T-cell (primary cell): ENCODE measurements at places on chromosomes 2 and 18.

GRCh38 chr2:134408386-134408785 lies 154.5 kb downstream of the MGAT5 start:
- no peak for DNase-seq

DNA sequence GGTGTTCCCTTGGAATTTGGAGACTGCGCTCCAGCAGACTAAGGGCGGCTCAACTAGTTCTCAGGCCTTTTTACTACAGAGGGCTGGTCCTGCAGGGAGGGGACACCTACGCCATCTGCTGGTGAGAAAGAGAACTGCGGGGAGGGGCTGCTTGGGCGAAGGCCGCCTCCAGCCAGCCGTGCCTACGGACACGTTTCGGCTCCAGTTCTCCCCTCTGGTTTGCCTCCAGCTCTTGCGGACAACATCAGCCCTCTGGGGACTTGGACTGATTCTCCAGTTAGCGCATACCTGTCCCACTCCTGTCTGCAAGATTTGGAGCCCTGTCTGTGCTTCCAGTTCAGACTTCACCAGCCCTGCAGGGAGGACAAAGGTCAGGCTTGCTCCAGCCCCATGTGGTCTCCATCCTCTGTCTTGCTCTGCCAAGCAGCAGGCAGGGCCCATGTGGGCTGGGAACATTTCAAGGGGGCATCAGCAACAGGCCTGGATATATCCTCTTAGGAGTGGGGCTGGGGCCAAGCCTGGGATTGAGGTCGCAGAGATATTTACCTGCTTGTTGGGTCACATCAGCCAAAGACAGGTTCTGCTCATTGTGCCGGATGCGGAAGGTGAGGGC lies 10.3 kb downstream of the PTPRN start:
- peak; percentile 84 for DNase-seq

DNA sequence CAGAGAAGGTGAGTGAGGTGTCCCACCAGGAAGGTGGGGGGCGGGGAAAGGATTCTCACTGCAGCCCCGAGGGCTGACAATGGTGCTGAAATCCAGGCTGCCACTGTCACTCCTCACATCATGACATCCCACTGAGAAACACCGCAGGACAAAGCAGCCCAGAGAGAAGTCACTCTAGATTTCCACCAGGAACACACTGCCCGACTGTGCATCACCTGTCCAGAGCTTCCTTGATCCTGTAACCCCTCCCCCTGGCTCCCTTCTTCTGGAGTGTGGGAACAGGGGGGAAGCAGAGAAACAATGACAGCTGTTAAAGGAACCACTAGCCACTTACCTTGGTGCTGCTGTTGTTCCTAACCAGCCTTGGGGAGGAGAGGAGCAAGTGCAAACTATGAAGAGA lies 69.9 kb downstream of the MRO start:
- DNase-seq: no peak

DNA sequence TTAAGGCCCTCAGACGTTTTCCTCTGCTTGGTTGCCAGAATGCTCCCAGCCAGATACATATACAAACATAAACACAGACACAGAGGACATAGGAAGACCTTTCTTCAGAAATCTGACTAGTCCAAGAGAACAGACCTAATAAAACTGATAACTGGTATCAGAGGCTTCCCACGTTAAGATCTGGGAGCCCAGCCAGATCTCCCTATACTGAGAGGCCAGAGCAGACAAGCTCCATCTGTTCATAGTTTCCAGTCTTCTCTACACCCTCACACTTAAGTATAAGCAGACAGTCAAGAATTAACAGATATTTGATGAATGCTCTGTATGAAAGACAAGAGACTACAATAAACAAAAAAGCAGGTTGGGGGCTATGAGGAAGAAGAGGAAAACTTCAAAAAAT lies 240.5 kb upstream of the CHAC2 start:
- no peak for DNase-seq

DNA sequence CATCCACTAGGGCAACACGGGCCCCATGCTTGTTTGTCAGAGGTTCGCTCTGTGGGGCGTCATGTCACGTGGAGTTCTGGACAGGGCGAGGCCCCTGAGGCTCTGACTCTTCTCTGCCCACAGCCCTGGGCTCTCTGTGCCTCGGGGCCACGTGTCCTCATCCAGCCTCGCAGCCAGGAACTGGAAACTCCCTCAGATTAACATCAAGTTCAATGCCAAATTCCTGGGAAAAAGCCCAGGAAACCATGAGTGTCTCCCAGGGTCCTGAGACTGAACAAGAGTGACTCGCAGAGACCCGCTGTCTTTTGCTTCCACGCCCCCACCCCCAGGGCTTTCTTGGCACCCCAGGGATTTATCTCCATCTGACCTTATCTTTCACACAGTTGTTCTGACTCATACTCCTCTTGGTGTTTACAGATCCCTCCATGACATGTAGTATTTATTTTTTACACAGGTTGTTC lies 174.0 kb upstream of the PIEZO2 start:
- no peak for DNase-seq

DNA sequence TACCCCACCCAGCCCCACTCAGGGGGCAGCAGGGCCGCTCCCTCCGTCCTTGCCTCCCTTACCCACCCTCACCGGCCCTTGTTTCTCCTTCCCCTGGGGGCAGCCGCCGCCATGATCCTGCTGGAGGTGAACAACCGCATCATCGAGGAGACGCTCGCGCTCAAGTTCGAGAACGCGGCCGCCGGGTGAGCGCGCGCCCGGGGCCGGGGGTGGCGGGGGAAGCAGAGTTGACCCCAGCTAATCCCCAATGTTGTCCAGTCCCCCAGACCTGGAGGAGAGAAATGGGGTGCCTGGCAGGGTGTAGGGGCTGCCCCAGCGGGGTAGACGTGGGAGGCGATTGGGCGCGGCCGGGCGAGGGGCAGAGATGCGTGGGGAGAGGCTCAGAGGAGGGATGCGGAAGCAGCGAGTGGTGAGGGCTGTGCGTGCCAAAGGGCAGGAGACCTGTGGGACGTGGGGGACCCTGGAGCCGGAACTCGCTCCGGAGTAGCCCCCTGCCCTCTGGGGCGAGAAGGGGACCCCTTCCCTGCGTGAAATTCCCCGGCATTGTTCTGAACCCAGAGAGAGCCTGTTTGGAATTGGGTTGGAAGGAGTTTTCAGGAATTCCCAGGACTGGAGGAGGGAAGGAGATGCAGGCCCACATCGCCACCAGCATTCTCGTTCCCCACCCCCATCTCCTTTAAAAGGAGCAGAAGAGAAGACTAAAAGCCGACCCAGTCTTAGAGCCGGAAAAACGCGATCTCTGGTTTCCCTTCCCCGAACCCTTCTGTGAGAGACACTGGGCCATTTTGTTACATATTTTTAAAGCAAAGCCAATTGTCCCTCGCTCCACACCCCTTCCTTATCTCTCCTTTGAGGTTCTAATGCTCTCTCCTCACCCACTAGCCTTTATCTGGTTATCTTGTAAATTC lies 625 bp downstream of the ARPC2 start:
- peak; percentile 46 for DNase-seq

DNA sequence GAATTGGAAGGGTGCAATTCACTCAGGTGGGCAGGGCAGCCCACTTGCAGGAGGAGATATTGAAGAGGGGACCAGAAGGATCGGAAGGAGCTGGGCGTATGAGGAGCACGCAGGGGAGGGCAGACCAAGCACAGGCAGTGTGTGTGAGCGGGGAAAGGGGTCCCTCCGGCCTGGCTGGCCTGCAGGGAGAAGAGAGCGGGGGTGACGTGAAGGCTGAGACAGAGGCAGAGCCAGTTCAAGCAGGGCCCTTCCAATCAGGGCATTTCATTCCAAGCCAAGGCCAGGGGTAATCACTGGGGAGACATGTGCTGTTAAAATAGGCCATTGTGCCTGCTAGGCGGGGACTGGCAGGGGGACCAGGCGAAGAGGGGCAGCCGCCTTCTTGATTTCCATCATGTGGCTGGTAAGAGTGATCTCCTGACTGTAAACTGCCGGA lies 62.2 kb downstream of the ACKR3 start:
- no peak for DNase-seq

DNA sequence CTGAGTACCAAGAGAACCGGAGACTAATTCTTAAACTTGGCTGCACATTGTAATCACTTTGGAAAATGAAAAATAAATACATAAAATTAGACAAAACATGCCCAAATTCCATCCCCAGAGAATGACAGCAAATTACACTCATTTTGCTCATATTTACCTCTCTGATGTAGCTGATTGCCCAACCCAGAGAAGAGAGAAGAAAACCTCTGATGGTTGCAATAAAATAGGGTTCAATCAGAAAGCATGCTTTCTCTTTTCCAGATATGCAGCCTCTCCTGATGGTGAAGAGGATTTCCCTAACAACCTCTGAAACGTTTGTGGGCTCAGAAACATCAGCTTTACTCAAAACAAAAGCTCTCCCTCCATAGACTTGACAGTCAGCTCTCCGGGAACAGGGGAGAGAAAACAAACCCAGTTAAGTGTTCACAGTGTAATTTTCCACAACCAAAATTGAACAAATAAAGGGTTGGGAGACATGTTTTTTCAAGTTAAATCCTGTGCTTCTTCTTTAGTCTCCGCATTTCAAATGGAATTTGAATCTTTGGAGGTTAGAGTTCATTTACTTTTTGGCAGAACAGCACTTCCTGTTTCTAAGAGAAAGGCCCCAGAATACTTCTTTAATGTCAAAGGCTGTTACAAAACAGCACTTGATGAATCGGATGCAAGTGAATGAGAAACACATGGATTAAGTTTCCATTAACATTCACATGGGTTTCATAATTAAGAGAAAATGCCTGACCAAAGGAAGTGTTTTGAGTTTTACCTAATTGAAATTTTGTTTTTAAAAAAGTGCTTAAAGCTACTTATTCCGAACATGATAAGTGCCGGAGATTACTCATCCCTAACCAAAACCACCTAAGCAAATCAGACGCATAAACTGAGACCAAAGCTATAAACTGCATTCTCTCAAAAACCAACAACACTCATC lies 570.1 kb upstream of the SYT4 start:
- no peak for DNase-seq

- DNase-seq: no peak
Measured at GRCh38 chr2:19759880-19760279, 141.9 kb downstream of the TTC32 start.

DNA sequence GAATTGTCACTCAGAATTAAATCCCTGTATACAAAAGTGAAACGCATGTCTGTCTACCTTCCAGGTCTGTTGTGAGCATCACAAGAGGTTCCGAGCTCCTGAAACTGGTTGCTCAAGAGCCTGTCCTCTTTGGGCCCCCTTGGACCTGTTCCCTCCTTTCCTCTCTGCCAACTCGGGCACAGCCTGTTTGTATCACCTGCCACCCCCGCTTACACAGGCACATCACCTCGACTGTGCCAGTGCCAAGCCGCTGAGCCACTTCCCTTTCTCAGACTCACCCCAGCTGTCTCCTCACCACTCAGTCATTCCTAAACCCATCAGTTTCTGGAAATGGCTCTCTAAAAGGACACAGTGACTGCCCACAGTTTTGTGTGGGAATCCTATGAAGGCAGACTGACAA lies 3.1 kb downstream of the EFR3B start:
- DNase-seq: no peak

DNA sequence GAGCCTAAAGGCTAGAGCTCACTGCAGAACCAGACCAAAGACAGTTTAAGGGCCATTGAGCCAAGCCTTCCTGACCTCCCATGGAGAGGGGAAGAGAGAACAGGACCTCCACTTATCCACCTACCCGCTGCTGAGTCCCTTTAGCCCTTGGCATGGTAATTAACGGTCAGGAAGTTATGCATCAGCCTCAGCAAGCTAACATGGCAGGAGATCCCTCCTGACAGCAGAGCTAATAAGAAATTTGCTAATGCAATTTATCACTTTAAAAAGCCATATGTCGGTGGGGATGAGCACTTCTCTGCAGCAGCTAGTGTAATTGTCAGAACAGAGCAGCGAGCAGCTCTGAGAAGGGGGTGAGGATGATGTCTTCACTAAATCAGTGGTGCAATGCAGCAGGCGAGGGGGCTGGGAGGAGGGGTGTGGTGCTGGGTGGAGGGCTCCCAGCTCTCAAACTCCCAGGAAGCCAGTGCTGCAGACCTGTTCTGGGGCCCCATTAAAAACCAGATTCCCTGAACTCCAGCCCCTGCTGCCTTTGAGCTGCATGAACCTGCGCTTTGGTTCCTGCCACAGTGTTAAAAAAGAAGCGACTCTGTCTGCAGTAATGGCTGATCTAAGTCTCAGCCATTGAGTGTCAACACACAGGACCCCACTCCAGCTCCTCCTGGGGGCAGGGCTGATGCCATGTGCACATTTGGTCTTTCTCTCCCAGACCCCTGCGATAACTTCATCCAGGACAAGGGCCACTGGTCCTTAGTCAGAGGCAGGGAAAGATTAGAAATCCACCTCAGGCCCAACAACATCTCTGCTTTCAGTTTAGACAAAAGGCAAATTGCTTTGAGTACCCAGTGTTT lies 84.2 kb upstream of the STPG4 start:
- no peak for DNase-seq

GRCh38 chr2:146821836-146822316 lies 1023.0 kb upstream of the ACVR2A start:
- DNase-seq: no peak

DNA sequence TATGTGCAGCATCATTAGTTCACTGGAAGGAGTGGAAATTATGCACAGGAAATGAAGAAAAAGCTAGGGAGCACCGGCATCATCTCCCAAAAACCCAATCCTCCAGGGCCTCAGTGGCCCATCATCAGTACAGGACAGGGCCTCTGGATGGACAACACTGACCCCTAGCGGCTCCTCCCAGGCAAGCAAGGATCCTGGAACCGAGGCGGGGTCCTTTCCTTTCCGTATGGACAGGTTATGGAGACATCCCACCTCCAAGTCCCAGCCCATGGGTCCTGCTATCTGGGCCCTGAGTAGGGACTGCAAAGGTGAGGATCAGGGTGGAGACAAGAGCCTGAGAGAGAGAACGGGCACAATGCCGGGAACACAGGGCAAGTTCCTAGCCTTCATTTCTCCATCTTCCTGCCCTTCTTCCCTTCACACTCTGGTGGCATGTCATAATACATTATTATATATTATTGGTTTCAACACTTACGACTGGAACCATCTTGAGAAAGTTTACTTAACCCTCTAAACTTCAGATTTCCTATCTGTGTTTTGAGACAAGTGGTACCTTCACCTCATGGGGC lies 68.2 kb downstream of the ZNF516 start:
- DNase-seq: no peak

GRCh38 chr2:33448220-33448899 lies 28.1 kb upstream of the RASGRP3 start:
- no peak for DNase-seq

- no peak for DNase-seq
Measured at GRCh38 chr2:62716768-62717167, 11.3 kb downstream of the EHBP1 start.

DNA sequence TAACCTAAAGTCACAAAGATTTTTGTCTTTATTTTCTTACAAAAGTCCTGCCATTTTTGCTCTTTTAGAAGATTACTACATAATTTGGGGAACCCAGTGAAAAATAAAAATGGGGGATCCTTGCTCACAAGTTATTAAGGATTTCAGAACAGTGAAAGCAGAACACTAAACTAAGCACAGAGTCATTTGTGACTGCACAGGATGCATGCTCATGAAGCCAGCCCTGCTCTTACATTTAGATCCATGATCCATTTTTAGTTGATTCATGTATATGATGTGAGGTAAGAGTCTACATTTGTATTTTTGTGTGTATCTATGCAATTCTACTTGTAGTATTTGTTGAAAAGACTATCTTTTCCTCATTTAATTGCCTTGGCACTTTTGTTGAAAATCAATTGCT lies 21.8 kb downstream of the SP140L start:
- DNase-seq: no peak
